ENCODE measurements at places on chromosomes 11 and 22.
A peak's percentile ranks its signal among the peaks of the same experiment; 100 is the strongest.

- no peak for DNase-seq
These were observed 44.9 kb upstream of the ETS1 start for GRCh38 chr11:128632141-128632791.

DNA sequence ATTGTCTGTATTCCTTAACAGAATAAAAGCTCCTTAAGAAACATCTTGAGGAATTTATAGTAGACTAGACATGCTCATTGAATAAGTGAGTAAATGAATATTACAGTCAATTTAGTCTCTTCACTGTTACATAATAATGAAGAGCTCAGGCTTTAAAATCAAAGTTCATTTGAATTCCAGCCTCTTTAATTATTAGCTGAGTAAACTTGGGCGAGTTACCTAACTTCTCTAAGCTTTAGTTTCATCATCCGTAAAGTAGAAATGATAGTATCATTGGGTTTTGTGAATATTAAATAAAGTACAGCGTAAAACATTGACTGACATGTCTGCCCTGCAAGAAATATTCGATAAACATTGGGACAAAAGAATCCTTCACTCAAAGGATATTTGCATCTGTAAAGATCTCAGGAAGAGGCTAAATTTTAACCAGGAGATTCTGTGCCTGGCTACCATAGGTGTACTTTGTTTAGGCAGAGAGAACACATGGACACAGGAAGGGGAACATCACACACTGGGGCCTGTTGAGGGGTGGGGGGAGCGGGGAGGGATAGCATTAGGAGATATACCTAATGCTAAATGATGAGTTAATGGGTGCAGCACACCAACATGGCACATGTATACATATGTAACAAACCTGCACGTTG, 15.2 kb upstream of the BBOX1 start:
- no peak for DNase-seq

GRCh38 chr11:78689585-78690153, 115.0 kb upstream of the NARS2 start:
- no peak for DNase-seq

GRCh38 chr11:103972013-103972412, 64.4 kb upstream of the DDI1 start:
- no peak for DNase-seq

DNA sequence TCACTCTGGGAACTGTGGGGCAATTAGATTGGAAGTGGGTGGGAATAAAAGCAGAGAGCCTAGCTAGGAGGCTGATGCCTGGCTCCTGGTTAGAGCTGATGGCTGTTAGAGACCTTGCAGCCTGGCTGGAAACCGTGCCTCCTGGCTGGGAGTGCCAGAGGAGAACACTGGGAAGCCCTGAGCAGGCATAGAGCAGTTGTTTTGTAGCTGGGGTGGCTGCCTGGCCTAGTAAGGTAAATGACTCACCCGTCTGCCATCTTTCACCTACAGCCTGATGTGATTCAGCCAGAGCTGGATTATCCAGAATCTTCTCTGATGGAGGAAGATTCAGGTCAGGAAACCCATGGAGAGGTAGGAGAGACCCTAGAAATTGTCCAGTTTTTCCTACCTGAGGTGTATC, 6.1 kb downstream of the UQCR10 start:
- no peak for DNase-seq

- no peak for DNase-seq
These were observed 59.0 kb downstream of the CEP57 start for GRCh38 chr11:95849087-95849825.

DNA sequence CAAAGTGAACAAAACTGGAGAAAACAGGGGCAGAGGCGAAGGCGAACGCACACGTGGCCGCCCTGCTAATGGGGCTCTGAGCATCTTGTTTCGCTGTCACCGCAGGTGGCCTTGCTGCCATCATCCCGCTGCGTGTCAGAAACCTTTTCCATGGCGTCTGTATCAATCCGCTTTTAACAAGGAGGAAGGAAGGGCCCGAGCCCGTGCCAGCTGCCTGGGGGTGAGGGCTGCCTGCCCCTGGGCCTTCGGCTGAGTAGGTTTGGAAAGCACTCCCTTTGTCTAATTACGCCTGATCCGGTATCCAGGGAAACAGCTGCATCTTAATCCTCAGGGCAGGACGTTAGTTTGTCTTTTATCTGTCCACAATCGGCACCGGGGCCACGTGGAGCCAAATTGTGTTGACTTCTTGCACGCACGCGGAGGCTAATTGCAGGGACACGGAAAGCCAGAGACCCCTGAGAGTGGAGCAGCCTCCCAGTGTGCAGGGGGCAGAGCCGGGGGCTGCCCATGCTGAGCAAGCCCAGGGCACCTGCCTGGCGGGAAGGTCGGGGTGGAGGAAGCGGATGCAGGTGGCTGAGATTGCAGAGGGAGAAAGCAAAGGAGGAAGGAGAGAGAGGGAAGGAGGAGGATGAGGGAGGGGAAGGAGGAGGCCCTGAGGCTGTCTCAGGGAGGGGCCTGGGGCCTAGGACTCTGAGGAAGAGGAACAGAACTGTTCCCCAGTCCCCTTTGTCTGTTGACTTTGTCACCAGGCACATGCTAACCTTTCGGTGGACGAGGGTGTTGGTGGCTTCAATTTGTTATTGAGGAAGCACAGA, 19.2 kb upstream of the TH start:
- DNase-seq = no peak

GRCh38 chr11:120749395-120749794, 237.8 kb downstream of the GRIK4 start:
- no peak for DNase-seq

DNA sequence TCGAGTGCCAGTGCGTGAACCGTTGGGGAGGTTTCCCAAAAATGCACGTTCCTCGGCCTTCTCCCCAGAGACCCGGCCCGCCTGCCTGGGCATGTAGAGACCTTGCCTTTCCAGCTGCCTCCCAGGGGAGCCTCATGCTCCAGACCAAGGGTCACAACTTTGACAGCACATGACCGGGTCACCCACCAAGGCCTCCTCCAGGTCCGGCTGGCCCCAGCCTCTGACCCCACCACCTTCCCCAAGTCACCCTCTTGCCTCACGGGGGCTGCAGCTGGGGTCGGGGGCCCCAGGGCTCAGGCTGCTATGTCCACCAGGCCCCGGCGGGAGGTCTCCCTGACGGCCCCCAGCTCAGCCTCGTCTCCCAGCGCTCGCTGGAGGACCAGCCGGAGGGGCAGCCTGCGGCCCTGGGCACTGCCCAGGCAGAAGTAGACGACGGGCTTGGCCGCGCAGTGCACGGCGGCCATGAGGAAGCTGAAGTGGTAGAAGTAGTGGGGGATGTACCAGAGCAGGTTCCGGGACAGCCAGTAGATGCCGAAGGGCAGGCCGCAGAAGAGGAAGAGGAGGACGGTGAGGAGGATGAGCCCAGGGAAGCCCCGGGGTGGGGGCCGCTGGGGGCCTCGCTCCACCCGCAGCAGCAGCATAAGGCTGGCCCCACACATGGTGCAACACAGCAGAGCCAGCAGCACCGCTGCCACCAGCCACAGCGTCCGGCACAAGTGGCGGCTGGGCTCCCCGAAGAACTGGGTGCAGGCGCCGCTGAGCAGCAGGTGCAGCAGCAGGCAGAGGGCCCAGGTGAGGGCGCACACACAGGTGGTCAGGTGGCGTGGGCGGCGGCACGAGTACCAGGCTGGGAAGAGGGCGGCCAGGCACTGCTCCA, 4.4 kb downstream of the MRGPRE start:
- DNase-seq = no peak

GRCh38 chr11:130122141-130122575, 37.4 kb upstream of the ST14 start:
- no peak for DNase-seq

DNA sequence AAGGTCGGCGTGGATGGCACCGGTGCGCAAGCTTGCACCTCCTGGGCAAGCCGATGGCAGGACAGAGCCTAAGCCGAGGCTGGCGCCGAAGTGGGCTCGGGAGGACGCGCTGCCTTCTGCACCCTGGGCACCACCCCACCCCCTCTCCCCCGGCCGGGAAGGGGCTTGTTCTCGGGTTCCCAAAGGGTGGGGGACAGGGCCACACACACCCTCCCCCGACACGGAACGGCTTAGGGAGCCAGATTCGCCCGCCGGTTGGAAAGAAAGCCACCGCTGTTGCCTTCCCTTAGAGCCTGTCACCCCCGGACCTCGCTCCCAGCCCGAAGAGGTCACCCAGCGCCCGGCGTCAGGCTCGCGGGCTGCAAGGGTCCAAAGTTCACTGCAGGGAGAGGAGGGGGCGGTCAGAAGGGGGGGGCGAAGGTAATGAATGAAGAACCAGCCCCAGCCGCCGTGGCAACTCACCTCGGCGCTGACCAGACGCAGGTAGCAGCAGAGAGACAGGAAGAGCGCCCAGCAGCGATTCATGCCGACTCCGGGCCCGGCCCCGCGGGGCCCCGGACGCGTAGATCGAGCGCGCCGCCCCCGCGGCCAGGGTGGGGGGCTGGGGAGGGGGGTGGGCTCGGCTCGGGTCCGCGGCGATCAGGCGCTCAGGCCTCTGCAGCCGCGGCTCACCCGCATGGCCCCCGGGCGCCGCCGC, 1.2 kb downstream of the PDGFB start:
- no peak for DNase-seq

DNA sequence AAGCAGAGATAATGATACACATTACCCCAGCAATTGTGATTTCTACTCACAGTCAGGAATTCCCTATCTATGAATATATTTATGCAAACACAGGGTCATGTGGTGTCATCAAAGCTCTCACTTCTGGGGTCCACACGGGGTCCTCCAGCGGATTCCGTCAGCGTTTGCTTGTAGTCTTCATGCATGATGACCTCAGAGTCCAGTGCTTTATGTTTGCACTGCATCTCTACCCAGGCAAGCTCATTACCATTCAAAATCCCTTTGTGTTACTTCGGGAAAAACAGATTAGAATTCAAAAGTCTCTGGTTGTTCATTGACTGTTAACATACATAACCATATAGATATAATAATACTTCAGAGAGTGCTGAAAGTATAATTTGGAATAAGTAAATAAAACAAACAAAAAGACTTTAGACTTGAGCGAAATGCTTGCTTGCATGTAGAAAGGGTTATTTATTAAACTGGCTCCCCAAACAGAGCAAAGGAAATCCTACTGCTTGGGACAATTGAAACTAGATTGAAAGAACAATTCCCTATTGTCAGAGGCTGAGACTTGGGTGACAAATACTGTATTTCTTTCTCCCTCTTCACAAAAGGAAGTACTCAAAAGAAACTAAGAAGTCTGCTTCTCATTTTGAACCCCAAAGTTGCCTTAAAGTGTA, 423.1 kb downstream of the ETS1 start:
- no peak for DNase-seq

- no peak for DNase-seq
These were observed 24.1 kb downstream of the ZNRF3 start for GRCh38 chr22:28907311-28908008.

- DNase-seq = no peak
These were observed 9.7 kb upstream of the UBASH3B start for GRCh38 chr11:122645847-122646246.

DNA sequence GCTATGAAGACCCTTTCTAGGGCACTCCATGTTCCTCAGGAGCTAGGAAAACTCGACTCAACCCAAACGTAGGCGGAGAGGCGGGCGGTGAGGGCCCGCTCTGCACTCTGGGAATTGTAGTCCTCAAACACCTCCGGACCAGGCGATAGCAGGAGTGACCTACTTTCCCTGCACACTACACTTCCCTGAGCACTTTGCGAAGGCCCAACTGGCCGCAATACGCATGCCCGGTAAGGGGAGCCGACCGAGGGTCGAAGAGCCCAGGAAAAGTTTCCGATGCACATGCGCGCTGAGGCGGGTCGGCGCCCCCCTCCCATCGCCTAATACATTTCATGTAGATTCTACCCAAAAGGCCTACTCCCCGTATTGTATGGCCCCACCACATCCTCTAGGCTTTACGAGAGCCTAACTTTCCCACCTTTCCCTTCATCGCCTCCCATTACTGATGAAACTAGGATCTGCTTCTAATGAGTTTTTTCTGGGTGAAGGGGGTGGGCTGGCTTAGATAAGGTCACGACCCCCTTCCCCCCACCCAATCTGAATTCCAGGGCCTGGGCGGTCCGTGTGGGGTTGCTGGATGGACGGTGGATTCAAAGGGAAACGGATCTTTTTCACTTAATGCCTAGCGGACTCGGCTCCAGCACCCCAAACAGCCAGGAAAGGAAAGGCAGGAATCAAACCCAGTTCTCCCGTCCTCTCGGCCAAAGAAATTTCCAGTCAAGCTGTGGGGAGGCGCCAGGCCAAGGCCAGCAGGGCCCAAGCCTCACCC, 2.1 kb downstream of the TOB2 start:
- peak; percentile 68 for DNase-seq

DNA sequence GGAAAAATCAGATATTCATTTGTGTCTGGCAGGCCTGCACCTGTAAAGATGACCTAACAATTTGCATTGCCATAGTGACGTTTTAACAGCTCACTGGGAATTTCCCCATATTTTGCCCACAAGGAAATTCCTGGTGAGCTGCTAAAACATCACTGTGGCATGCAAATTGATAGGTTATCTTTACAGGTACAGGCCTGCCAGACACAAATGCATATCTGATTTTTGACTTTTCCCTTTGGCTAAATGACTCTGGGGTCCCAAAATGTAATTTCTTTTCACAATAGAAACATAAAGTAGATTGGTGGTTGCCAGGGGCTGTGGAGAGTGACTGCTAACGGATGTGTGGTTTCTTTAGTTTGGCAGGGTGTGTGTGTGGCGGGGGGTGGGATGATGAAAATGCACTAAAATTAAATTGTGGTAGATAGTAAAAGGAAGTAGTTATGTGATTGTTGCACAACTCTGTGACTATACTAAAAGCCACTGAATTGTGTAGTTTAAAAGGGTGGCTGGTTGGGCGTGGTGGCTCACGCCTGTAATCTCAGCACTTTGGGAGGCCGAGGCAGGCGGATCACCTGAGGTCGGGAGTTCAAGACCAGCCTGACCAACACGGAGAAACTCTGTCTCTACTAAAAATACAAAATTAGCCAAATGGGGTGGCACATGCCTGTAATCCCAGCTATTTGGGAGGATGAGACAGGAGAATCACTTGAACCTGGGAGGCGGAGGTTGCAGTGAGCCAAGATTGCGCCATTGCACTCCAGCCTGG, 18.5 kb upstream of the FEZ1 start:
- no peak for DNase-seq

DNA sequence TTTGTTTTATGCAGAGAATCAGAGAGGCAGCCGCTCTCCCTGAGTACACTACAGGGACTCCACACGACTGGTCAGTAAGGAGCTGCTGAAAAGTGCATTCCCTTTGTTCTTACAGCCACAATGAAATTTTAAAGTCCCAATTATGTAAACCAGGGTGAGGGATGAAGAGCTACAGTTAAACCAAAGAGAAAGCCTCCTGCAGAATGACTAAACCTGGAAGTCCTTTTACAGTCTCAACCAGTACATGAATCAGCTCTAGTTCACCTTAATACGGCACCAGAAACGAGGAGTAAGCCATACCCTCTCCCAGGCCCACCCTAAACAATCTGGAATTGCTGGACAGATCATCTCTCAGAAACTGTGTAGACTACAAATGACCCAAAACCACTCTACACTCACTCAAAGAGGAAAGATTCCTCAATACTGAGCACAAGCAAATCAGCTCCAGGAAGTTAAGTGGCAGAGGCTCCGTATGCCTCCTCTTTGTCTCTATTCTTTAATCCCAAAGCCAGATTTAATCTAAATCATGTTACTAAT, 113.1 kb downstream of the RBFOX2 start:
- DNase-seq = peak; percentile 32

- no peak for DNase-seq
These were observed 1489.2 kb upstream of the TENM4 start for GRCh38 chr11:80930038-80930437.
